ENCODE measurements at places on chromosomes 2 and 18.

- no peak for DNase-seq
These were observed 146.3 kb downstream of the WDSUB1 start for GRCh38 chr2:159140070-159140769.

DNA sequence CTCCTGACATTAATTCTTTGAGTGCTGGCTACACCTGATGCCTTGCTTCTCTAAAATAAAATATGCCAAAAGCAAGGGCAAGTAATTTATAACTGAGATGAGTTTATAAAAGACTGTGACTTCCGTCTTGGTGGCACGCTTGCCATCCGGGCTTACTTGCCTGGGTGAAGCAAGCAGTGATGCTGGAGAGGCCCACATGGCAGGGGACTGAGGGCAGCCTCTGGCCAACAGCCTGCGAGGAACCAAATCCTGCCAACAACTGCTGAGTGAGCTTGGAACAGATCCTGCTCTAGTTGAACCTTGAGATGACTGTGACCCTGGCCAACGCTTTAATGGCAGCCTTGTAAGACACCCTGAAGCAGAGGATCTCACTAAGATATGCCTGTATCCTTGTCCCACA, 96.1 kb upstream of the CAPN13 start:
- DNase-seq, result no peak

- no peak for DNase-seq
These were observed 197.2 kb upstream of the POU3F3 start for GRCh38 chr2:104656571-104657163.

GRCh38 chr2:40551081-40551480, 99.2 kb upstream of the SLC8A1 start:
- no peak for DNase-seq

GRCh38 chr2:54330926-54331835, 75.2 kb upstream of the TSPYL6 start:
- DNase-seq, result no peak

GRCh38 chr2:137138263-137138662, 372.9 kb downstream of the THSD7B start:
- DNase-seq, result no peak
